GM20000 (cell line): ENCODE measurements at places on chromosomes 3 and 15.
A peak's percentile ranks its signal among the peaks of the same experiment; 100 is the strongest.

GRCh38 chr3:181698263-181698954 lies 13.3 kb upstream of the SOX2 start:
- no peak for DNase-seq

DNA sequence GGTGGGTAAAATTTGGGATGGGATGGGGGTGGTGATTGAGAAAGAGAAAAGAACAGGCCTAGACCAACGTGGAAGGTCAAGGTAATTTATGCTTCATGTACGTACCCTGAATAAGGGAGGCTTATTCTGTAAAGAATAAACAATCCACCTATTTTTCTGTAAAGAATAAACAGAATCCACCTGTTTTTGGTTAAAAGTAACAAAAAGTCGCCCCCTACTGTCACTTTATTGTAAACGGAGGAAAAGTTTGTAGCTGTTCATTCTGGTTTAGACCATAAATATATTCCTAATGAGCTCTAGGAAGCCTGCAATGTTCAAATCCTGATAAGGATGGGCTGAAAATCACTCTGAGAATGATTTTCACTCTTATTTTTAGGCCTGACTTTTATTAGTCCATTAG lies 23.5 kb upstream of the SQOR start:
- no peak for DNase-seq

DNA sequence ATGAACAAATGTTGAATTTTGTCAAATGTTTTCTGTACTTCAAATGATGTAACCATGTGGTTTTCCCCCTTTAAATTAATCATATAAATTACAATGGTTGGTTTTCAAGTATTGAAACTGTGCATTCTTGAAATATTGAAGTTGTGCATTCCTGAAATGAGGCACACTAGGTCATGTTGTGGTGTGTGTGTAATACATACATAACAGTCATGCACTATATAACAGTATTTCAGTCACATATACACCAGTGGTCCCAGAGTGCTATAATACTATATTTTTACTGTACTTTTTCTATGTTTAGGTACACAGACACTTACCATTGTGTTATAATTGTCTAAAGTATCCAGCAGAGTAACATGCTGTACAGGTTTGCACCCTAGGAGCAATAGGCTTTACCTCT lies 11.0 kb upstream of the IQCF5 start:
- DNase-seq = no peak

- DNase-seq = no peak
These were observed 94.6 kb upstream of the CTDSPL start for GRCh38 chr3:37766797-37767776.

DNA sequence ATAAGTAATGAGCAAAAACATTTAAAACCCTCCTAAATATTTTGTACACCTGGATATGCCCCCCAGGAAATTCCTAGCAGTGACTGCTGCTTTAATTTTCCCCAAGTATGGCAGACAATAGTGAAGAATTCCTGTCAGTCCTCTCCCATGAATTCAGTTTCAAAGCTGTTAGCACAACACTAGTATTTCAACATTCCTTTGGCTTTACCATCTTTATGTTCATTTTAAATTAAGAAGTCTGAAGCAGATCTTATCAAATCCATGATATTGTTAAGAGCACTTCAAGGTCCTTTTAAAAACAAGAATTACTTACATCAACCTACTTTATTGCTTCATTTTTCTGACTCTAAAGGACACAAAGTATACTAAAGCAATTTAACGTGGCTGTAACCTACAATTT lies 28.8 kb upstream of the CDIN1 start:
- no peak for DNase-seq

GRCh38 chr3:52437326-52438103 lies 7.4 kb downstream of the SEMA3G start:
- DNase-seq = no peak

DNA sequence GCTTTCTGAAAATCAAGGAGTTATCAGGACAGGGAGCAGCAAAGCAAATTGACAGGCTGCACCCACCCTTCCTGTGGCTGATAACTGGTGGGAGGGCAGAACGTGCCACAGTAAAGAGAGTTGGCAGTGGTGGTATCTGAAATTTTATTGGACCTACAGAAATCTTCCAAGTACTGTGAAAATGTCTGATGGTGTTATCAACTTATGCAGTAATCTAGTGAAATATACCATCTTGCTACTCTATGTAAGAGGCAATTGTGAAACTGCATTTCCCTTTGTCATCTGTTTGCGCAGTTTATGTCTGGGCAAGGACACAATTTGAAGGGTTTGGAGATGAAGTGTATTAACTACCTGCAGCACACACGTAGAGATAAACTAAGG lies 1.5 kb downstream of the PLCL2 start:
- no peak for DNase-seq

GRCh38 chr3:119835556-119835955 lies 53.7 kb downstream of the NR1I2 start:
- DNase-seq = no peak

- DNase-seq = no peak
These were observed 6.8 kb downstream of the ARL6IP5 start for GRCh38 chr3:69091389-69092029.

DNA sequence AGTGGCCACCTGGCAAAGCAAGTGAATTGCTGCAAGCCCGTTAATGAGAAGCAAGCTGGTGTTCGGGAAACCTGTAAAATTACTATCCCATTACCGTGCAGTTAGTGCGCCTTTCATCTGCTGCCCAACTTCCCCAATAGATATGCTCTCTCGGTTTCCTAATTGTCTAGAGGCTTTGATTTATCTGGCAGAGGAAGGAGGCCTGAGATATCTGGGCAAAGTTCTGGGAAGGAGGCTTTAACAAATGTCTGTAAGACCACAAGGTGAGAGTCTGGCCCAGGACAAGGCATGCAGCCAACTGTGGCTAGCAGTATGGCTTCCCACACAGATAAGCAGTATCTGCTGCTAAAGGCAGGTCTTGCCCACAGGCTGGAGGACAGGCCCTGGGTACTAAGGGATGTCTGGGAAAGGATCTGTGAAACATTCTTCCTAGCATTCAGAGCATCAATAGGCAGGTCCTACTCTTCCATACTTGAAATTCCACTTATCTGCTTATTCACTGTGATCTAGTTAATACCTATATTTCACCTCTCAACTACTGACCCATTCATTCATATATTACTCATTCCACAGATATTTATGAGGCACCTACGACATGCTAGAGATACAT lies 130.0 kb upstream of the SLC2A2 start:
- DNase-seq = no peak

GRCh38 chr15:43908516-43909050 lies 81.8 kb downstream of the WDR76 start:
- no peak for DNase-seq

DNA sequence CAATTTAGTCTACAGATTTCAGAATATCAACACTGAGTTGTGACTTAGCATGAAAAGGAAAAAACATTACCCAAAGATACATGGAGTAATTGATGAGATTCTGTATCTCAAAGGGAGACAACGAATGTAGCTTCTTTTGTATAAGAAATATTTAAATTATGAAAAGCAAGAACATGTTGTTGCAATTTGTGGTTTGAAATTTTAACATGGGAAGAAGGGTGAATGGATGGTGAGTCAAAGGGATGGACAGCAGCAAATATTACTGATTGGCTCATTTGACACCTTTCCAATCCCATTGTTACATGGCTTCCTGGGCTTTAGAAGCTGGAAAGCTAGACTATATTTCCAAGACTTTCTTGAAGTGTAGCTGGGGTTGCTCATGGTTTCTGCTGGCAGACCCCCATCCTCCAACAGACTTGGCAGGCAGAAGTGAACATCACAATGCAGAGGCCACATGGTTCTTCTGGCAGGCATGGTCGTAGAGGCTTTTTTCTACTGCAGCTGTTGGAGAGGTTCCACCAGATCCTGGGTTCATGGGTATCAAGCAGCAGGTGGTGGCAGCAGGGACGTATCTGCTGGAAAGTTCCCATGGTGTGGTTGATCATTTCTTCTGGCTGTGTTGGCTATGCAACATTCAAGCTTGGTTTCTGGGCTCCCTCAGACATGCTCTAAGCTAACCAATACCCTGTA lies 47.2 kb upstream of the KPNA4 start:
- no peak for DNase-seq

- DNase-seq = no peak
These were observed 23.3 kb downstream of the AKAP13 start for GRCh38 chr15:85403745-85404144.

GRCh38 chr15:85306946-85307686 lies 73.3 kb upstream of the AKAP13 start:
- no peak for DNase-seq

GRCh38 chr15:34709866-34710265 lies 44.9 kb downstream of the GJD2 start:
- no peak for DNase-seq

DNA sequence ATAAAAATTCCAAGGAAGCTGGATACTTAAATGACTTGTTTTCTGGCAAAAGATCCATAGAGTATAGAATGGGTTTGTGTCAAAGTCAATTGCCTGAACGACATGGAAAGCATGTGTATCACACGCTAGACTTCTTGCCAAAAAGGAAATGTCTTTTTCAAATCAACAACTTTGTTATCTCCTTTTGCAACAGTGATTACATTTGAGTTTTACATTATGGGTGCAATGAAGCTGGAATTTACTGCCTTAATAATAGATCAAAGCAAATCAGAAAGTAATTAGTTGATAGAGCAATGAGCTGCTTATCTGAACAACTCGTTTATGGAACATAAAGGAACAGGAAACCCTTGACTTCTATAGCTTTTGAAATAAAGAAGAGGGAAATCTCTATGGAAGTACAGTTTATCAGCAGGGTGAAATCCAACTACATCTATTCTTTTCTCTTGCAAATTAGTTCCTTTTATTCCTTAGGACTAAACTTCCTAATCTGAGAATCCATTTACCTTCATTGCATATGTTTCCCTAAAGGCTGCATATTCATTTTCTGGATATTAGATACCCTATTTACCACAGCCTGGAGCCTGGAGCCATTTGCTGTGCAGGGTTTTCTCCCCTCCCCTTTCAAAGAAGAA lies 415.1 kb upstream of the NECTIN3 start:
- DNase-seq = no peak

DNA sequence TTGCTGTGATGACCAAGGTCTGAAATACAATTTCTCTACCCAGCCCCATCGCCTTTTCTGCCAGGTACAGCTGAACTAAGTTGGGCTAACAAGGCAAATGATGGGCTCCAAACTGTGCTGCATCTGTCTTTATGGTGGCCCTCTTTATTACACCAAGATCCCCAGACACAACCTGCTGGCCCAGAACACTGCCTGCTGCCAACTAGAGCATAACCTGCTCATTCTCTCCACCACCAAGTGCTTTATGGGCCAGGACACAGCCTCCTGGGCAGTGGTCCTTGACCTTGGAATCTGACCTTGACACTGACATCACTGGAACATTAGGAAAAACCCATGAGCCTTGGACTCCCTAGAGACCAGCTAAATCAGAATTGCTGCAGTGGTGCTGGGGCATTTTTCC lies 3.3 kb downstream of the LINS1 start:
- no peak for DNase-seq

- no peak for DNase-seq
These were observed 26.1 kb downstream of the PCCB start for GRCh38 chr3:136276049-136276755.

DNA sequence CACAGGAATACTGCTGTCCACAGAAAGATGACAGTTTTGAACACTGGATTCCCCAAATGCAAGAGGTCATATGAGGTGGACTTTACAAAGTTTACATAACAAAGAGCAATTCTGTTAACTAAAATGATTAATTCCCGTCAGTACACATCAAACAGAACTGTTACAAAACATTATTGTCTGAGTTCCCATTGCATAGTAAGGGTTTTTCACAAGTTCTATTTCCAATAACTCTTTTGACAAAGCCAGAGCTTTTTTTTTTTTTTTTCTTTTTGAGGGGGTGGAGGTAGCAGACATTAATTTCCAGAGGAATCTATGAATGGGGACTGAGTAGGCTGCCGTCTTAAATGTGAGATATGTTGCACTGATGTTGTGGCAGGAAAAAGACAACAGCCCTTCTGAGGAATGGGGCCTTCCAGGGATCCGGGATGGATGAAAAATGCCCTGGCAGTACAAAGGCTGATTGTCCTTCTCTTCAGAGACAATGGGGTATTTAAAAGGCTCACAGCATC lies 178.1 kb upstream of the KBTBD8 start:
- no peak for DNase-seq

GRCh38 chr3:112372396-112372795 lies 39.4 kb downstream of the CD200 start:
- no peak for DNase-seq

- DNase-seq = no peak
These were observed 80.6 kb upstream of the ATP2B2 start for GRCh38 chr3:10585945-10586344.

DNA sequence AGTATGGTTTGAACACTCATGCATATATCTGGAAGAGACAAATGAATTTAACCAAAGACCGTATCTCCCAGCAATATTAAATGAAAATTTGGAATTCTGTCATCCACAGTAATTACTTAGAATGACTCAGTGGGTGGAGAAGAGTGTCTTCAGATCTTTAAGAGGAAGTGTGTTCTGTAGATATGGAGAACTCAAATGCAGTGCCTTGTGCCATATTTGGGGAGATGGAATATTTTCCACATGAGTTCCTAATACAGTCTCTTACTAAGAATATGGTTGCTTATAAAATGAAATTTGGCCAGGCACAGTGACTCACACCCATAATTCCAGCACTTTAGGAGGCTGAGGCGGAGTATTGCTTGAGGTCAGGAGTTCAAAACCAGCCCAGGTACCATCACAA lies 40.5 kb downstream of the ANO10 start:
- DNase-seq = no peak

- DNase-seq = no peak
These were observed 5.7 kb upstream of the CYP11A1 start for GRCh38 chr15:74373056-74373650.

GRCh38 chr15:47184003-47184907 lies 533.0 kb upstream of the SEMA6D start:
- DNase-seq = peak; percentile 10

DNA sequence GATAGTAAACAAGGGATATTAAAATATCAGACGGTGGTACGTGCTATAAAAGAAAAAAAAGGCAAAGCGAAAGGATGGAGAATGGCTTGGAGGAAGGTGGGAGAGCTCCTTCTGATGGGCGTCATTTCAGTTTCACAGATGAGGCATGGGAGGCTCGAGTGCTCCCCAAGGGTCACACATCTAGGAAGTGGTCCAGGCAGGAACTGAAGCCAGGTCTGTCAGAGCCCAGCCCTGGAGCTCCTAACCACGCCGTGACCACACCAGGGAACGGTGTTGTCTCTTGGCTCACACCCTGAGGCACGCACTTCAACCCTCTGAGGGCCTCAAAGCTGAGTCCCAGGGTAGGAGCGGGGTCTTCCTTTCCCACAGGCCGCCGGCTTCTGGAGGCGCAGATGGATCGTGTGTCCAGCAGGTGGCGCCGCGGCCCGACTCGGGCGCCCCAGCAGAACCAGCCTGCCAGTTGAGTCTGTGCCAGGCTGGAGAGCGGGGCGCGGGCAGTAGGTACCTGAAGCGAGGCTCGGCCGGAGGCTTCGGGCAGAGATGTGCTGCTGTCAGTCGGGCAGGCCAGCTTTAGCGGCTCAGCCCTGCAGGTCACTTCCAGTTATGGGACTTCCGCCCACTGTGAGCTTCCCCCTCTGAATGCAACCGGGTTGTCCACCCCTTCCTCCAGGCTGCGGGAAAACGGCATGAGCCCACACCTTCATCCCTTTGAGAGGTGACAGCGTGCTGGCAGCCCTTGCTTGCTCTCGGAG lies 68.1 kb downstream of the SLC6A1 start:
- DNase-seq = peak; percentile 76

- no peak for DNase-seq
These were observed 182.0 kb downstream of the FGF12 start for GRCh38 chr3:192545333-192545732.

GRCh38 chr3:30473374-30474051 lies 132.9 kb upstream of the TGFBR2 start:
- DNase-seq = no peak
